Forelimb muscle (tissue), 1 donor: ENCODE measurements at places on chromosomes 5 and 9. TPM values are rescaled to one million over a fixed set of nuclear protein-coding genes. Genes with fewer than 3 reads are reported as not detected.
A peak's percentile ranks its signal among the peaks of the same experiment; 100 is the strongest.

- no peak for DNase-seq
These were observed 88.0 kb upstream of the ANKH start for GRCh38 chr5:14959399-14960119.

- no peak for DNase-seq
These were observed at the start of gene PCDHGA10 for GRCh38 chr5:141412854-141413539. TSS of gene PCDHGA10 (plus strand) at chr5:141412987. CDS start at chr5:141413176, 189 bp downstream.

The NOXA1 gene
- 2.2 TPM for polyA plus RNA-seq

GRCh38 chr5:5780253-5780652 lies 357.8 kb downstream of the ICE1 start:
- DNase-seq = no peak

- no peak for DNase-seq
These were observed 269.8 kb downstream of the SYK start for GRCh38 chr9:91071184-91071990.

The SV2C gene
- polyA plus RNA-seq = 0.08 TPM

The SPINK4 gene
- polyA plus RNA-seq = not detected

- DNase-seq = peak; percentile 46
These were observed 1.5 kb downstream of the ASS1 start for GRCh38 chr9:130446101-130446861.

- DNase-seq = no peak
These were observed 463.0 kb downstream of the CETN3 start for GRCh38 chr5:89946508-89946907.

GRCh38 chr9:133973111-133973790 lies 18.9 kb downstream of the VAV2 start:
- no peak for DNase-seq

- DNase-seq = no peak
These were observed 174.9 kb upstream of the SMIM23 start for GRCh38 chr5:171610686-171611085.

GRCh38 chr9:2524601-2525000 lies 97.0 kb upstream of the VLDLR start:
- no peak for DNase-seq

The CLIC3 gene
- 0.42 TPM for polyA plus RNA-seq

DNA sequence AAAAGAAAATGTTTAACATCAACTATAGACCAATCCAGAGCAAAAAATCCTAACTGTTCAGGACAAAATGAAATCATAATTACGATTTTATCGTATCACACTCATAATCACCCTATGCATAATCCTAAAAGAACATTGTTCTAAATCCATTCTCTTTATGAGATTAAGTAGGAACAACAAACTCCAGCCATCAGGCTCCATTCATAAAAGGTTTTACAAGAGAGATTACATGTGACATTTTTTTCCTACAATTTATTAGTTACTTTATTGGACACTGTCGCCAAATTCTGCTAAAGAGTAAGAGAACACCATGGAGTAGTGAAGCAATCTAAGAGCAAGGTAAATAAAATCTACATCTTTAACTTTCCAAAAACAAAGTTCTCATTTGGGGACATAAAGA lies 198.0 kb downstream of the BNC2 start:
- no peak for DNase-seq

The PFN3 gene
- polyA plus RNA-seq = not detected

DNA sequence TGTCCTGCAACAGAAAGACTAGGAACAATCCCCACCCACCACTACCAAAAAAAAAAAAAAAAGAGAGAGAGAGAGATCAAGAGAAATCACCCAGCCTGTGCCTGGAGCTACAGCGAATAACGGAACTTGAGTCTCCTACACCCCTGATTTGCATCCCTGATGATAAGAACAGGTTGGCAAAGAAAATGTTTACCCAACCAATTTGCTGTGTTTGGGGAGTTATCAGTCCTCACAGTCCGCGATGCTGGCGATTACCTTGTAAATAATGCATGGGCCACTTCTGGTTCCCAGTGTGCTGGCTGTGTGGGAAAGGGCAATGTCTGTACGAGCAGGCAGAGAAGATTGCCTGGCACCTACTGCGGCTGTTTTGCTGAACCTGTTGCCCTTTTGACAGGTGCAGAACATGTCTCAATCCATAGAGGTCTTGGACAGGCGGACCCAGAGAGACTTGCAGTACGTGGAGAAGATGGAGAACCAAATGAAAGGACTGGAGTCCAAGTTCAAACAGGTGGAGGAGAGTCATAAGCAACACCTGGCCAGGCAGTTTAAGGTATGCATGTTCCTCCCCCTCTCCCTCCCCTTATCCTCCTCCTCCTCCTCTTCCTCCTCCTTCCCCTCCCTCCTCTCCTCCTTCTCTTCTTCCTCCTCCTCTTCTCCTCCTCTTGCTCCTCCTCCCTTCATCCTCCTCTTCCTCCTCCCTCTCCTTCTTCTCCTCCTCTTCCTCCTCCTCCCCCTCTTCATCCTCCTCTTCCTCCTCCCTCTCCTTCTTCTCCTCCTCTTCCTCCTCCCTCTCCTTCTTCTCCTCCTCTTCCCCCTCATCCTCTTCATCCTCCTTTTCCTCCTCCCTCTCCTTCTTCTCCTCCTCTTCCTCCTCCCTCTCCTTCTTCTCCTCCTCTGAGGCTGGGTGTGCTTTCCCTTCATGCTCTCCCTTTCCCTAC lies 8.3 kb downstream of the OLFM1 start:
- no peak for DNase-seq

The OSMR gene
- 6.2 TPM for polyA plus RNA-seq

GRCh38 chr5:43603344-43604217 lies 601 bp downstream of the NNT start:
- no peak for DNase-seq

DNA sequence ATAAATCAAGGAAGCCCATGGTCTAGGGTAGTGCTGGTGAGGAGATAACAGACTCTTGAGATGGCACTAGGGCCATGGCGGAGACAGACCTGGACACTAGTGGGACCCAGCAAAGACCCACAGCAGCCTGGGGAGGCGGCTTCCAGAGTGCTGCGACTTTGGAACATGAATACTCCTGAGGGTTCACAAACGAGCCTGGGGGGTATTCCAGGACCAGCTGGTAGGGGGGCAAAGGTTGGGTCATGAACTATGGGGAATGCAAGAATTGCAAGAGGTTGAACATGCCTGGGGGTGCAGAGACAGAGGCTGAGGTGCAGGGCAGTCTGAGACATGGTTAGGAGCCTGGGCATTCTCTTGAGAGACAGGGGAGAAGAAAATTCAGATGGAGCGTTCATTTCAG lies 43.8 kb upstream of the SPTLC1 start:
- DNase-seq = no peak
